Hematopoietic multipotent progenitor cell treated with erythropoietin and hydrocortisone succinate and interleukin-3 and kit ligand, for 15 days (in vitro differentiated cells): ENCODE measurements at places on chromosomes 7 and 10.

DNA sequence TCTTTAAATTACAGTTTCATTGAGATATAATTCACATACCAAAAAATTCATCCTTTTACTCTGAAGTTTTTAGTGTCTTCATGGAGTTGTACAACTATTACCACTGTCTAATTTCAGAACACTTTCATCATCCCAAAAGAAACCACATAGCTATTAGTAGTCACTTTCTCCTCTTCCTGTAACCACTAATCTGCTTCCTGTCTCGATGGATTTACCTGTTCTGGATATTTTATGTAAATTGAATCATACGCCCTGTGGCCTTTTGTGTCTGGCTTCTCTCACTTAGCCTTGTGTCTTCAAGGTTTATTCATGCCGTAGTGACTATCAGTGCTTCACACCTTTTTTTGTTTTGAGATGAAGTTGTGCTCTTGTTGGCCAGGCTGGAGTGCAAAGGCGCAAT lies 135.5 kb downstream of the DOCK1 start:
- DNase-seq = no peak

DNA sequence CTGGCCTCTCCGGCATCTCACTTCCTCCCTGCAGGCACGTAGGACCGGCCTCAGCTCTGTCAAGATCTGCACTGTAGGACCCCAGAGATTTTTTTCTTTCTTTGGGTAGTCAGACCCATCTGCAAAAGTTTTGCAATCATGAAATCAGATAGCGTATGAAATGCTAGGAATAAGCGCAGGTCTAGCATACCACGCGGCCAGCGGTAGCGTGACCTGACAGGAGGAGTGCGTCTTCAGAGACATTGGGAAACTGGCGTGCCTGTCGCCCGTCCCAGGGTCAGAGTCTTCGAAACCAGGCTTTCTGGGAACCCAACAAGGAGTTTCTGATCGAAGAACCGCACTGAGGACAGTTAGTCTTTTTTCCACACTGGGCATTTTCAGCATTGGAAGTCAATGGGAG lies 100.9 kb upstream of the SH2B2 start:
- no peak for DNase-seq

DNA sequence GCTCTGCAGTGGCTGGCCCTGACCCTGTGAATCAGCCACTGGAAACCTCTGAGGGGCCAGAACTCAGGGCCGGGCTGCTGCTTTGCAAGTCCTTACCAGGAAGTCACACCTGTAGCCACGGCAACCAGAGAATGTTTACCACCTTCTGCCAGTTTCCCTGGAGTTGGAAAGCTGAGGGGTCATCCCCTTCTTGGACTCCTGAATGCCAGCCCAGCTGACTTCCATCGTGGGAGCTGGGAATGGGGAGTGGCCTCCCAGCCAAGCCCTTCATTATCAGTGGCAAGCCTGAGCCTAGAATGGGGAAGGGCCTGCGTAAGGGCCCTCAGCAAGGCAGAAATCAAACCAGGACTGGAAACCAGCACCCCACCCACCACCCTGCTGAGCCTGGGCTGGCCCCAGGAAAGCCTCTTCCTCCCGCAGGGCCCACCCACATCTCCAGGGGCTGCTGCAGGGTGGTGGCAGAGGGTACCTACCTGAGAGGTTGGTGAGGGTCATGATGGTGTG lies 6.5 kb upstream of the CRHR2 start:
- DNase-seq = no peak

DNA sequence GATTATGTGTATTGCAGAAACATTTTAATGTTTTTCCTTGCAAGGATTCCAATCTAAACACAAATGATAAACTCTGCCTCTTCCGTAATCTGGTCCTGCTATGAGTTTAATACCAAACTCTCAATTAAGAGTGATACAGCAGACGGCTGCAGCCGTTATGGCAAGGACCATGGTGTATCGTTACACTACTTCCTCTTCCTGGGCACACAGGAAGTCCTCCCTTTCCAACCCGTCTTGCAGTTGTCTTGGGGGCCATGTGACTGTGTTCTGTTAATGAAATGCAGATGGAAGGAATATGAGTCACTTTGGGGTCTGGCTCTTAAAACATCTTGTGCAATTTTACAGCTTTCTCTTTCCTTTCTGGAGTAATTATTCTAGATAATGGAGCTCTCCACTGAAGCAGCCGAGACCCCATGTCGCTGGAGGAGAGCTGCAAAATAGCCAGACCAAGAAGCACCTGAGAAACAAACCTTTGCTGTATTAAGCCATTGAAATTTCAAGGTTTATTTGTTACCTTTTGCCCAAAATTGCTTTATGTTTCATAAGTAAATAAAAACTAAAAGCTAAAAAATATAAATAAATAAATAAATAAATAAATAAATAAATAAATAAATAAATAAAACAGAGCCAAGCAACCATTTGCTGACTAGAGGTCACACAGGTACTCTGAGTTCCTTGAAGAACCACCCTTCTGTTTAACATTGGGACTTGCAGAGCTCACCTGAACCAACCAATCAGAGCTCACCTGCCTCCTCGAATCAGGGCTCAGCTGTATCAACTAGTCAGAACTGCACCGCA lies 74.7 kb downstream of the FRMPD2 start:
- no peak for DNase-seq

DNA sequence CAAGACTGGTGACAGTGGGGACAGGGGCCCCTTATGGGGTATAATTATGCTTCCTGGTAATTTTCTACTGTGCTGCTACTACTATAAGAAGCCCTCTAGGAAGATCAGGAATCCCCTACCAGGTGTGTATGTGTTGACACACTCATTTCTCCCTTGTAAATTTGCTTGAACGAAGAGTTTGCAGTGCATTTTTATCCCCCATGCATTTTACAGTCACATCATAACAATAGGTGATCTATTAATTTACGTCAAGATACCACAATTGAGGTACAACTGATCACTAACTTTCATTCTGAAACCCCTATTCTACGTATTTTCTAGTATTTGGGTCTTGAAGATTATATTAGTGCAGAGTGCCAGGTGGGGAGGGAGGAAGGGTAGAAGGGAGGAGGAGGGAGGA lies 252.2 kb downstream of the NSUN6 start:
- DNase-seq = no peak

DNA sequence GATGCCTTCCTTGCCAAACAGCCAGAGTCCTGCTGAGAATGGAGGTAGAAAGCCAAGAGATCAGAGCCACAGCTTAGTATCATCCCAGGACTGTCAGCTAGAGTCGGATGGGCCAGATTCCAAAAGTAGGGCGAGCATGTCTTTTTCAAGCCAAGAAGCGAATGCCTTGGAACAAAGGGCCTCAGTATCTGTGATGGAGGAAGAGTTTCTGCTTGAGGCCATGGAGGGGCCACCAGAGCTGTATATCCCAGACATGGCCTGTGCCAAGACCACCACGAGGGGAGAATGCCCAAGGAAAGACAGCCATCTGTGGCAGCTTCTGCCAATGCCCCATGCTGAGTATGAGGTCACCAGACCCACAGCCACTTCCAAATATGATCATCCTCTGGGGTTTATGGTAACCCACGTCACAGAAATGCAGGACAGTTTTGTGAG lies 44.3 kb upstream of the PPP1R17 start:
- no peak for DNase-seq

DNA sequence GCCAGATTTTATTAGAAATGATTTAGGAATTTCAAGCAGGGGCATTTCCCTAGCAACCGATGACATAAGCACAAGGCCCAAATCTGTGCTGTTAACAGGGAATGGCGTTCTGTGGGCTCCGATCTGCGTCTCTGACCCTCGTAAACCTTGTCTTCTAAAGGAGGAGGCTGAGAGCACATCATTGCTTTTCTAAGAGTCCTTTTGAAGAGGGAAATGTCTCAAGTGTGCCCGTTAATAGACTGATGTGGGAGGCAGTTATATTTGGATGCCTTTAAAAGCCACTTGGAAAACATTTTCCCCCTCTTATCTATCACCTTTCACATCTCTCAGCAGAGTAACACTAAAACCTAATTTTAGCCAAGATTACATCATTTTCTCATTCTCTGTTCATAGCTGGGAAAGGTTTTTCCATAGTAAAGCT lies 424.1 kb upstream of the GALNT17 start:
- no peak for DNase-seq

- DNase-seq = no peak
Measured at GRCh38 chr7:63521-64021, 128.8 kb upstream of the FAM20C start.

DNA sequence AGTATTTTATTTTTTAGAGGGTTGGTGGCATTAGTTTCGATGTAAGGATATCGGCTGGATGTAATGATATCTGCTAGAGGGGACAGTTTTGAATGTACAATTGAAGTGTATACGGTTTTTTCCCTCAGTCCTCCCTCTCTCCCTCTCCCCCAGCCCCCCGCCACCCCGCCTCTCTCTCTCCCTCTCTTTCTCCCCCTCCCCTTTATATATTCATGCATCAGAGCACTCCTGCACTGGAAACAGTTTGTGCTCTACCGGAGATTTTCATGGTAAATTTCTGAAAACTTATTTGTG lies 1.6 kb downstream of the GLCCI1 start:
- DNase-seq = no peak

DNA sequence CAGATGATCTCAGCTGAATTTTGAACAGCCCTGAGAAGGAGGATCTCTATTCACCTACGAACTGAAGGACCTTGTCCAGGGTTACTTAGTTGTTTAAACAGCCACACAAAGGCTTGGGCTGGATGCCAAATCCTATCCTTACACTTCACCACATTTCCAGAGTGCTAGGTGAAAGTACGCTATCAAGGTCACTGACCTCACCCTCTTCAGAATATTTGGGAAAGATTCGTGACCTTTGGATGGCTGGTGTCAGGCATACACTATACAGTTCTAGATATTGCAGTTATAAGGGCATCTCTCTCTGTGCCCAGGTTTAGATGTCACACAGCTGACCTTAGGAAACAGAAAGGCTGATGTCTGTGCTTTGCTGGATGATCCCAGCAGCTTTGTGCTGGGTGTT lies 61.2 kb upstream of the ABLIM1 start:
- DNase-seq = no peak

GRCh38 chr7:25098096-25099046 lies 26.7 kb downstream of the CYCS start:
- peak; percentile 76 for DNase-seq

DNA sequence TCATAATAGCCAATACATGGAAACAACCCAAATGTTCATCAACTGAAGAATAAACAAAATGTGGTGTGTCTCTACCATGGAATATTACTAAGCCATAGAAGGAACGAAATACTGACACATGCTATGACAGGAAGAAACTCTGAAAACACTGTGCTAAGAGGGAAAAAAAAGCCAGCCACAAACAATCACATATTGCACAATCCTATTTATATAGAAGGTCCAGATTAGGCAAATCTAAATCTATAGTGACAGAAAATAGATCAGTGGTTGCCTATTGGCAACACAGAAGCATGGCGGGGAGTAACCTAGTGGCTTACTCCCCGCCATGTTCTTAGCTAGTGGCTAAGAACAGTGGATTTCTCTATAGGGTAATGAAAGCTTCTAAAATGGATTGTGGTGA lies 48.0 kb downstream of the MDH2 start:
- no peak for DNase-seq

GRCh38 chr10:77603534-77603927 lies 34.1 kb downstream of the KCNMA1 start:
- no peak for DNase-seq

- DNase-seq = no peak
Measured at GRCh38 chr10:93815304-93816096, 57.8 kb downstream of the LGI1 start.

DNA sequence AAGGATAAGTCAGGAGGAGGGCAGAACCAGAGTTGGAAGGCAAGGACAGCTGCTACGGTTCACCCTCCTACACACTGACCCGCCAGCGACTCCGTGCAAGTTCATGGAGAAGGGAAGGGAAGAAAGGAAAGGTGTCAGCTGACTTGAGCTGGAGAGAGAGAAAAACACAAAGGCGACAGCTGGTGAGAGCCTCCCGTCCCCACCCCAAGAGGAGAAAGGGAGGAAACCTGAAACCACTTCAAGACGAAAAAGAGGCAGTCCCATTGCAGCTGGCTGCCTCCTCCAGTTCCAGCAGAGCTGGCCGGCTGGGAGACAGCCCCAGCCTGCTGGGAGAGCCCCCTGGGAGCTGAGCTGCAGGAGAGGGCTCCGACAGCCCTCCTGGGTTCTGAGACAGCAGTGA lies 75.2 kb downstream of the PARD3 start:
- DNase-seq = no peak

DNA sequence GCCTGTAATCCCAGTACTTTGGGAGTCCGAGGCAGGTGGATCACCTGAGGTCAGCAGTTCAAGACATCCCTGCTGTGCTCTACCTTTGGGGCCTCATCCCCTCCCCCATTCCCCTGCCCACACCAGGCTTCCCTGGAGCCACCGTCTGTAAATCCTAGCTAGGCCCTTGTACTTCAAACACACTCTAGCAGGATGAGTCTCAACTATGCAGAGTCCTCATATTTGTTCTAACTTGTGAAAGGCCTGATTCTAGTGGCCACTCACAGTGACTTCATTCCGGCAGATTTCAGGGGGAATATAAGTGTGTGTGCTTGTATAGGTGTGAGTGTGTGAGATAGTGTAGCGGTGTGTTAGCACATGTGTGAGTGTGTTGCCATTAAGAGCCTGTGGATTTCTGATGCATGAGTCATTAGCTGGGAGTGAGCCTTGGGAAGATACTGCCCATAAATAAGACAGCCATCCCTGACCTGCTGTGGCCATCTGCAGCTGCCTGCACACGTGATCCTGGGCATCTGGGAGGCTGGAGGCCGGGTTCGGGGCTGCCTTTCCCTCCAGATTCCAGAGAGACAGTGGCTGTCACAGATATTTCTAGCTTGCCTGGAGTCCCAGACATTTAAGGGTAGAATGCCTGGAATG lies 1.7 kb upstream of the NEURL1 start:
- no peak for DNase-seq
